ENCODE measurements at places on chromosomes 1 and 21.

GRCh38 chr1:33289858-33290154 lies 31.1 kb downstream of the A3GALT2 start:
- DNase-seq = peak; percentile 16

DNA sequence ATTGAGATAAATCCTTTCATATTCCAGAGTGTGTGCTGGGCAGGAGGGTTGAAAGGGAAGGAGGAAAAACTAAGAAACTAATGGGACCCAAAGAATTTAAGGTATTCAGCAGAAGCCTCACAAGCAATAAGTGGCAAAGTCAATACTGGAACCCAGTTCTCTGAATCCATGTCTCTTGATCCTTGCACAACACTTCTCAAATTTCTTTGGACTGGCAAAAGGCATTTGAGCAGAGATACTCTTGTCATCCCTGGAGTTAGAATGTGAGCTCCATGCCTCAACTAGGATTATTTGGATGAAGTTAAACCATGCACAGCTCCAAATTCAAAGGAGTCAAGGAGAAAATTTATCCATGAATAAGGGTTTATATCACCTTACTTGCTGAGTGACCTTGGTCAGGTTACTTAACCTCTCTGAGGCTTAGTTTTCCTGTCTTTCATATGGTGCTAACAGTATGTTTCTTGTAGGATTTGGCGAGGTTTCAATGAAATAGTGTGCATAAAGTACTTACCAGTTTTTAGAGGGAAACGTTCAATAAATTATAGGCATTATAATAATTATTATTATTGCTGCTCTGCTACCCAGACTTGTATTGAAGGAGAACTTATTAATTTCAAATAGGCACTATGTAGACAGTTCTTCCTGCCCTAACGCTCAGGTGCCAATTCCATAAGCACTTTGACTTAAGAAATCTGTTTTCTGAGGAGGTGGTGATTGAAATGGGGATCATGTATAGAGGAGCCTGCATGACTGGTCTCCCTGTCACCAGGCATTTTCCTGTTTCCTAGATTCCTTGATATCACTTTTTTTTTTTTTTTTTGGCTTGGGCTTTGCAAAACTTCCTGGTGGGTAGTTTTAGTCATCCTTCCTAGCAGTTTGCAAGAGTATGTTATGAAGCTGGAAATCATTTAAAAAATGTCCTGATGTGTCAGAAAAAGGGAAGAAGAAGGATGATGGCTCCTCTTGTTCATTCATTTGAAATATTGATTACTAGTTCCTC lies 125.0 kb upstream of the JUN start:
- no peak for DNase-seq

GRCh38 chr1:234265861-234266260 lies 107.4 kb upstream of the COA6 start:
- no peak for DNase-seq

- no peak for DNase-seq
Observed at GRCh38 chr1:118396279-118396678, 211.3 kb upstream of the SPAG17 start.

DNA sequence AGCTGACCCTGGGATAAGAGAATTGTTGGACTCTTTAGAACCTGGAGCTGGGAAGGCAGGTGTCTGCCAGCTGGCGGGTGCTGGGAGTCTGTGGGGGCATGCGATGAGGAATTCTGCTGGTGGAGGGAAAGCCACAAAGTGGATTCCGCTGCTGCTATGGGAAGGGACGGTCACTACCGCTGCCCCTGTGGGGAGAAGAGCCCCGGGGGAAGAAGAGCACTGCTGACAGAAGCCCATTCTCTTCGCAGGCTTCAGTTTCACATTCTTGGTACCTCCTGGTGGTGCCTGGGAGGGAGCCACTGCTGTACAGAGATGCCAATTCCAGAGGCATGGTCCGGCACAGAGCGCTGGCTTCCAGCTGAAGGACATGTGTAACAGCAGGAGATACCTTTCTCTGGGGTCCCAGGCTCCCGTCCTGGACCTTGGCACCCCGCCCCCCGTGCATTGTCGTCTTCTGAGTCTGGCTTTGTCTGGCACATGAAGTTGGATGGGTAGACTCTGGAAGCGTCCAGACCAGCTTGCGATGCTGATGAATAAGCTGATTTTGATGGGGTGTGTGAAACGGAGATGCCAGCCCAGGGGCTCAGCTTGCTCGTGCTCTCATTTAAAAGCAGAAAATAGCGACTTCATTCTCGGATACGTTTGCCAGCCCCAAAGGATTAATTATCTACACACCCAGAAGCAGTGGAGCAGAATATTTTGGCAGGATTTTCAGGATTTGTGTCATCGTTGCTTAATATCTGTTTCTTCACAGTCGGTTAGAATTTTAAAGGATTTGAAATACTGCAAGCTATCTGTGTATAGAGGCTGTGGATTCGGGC lies 13.2 kb downstream of the PDXK start:
- no peak for DNase-seq

DNA sequence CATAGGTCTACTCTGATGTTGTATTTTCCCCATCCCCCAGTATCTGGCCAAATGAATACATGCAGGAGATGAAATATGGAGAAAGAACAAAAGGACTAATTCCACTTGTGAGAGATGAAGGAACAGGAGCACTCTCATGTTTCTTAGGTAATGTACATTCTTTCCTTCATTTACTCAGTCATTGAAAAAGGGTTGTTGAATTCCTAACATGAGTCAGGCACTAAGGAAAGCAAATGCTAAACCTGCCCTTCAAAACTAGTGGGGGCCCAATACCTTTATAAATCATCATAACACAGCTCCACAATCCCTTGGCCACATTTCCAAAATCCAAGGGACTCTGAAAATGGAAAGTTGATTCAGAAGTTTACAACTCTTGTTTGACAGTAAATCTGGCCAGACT lies 94.3 kb downstream of the DIRAS3 start:
- DNase-seq = no peak

- DNase-seq = no peak
Observed at GRCh38 chr1:219147571-219148019, 26.1 kb upstream of the LYPLAL1 start.

- no peak for DNase-seq
Observed at GRCh38 chr1:28535180-28535579, 17.7 kb upstream of the TRNAU1AP start.

DNA sequence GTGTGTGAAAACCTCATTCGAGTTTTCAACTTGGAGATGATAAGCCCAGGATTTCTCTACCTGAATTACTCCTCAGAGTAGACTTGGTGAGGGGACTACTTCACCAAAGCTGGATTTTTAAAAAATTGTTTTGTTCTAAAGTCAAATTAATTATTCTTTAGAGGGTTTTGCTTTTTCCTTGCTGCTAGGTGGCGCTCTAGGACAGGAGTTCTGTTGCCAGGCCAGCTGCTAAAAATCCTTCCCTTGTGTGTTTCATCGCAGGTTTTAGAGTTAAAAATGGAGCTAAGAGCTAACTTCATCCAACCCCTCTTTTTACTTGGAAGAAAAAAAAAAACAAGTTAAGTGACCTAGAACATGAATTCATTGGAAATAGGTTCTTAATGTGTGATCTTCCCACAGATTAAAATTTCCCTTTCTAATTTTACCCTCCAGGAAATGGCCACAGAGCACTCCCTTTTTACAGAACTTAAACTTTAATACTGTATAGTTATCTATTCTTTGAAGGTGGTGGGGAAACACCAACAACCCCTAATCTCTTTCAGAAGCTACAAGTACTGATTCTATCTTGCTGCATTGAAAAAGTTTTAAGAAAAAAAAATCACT lies 36.7 kb upstream of the FAM163A start:
- no peak for DNase-seq

DNA sequence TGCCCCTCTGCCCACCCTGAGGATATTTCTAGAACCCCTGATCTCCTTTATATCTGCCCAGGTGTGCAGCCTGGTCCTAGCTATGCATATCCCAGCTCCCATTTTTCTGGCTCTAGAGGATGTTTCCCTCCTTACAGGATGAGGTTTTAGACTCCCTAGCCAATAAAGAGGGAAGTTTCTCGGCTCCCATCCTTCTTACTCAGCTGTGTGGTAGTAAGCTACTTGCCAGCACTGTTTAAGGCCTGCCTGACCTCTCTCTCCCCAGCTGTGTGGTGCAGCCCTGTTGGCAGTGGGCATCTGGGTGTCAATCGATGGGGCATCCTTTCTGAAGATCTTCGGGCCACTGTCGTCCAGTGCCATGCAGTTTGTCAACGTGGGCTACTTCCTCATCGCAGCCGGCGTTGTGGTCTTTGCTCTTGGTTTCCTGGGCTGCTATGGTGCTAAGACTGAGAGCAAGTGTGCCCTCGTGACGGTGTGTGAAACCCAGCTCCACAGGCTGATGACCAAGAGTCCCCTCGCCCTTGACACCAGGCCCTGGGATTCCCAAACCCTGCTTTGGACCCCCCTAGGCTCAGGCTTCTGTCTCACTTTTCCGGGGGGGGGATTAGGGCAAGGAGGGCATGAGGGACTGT lies 7.8 kb upstream of the P3R3URF start:
- DNase-seq = no peak

- DNase-seq = no peak
Observed at GRCh38 chr21:31498985-31499384, 154.9 kb upstream of the TIAM1 start.

GRCh38 chr1:18190598-18190997 lies 83.0 kb downstream of the IGSF21 start:
- no peak for DNase-seq

DNA sequence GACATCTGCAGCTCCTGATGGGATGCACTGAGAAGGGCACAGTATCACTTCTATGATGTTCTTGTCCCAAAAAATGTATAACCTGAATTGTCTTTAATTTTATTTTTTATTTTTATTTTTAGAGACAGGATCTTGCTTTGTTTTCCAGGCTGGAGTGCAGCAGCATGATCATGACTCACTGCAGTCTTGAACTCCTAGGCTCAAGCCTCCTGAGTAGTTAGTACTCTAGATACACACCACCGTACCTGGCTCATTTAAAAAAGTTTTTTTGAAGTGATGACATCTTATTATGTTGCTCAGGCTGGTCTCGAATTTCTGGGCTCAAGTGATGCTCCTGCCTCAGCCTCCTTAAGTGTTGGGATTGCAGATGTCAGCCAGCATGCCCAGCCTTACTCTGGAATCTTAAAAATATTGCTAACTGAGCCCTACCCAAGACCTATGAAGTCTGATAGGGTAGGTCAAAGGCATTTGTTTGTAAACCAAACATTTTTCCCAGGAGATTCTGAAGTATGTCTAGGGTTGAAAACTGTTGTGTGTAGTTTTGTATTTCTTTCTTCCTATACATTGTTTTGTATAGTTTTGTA lies 68.9 kb downstream of the ATF6 start:
- DNase-seq = no peak

DNA sequence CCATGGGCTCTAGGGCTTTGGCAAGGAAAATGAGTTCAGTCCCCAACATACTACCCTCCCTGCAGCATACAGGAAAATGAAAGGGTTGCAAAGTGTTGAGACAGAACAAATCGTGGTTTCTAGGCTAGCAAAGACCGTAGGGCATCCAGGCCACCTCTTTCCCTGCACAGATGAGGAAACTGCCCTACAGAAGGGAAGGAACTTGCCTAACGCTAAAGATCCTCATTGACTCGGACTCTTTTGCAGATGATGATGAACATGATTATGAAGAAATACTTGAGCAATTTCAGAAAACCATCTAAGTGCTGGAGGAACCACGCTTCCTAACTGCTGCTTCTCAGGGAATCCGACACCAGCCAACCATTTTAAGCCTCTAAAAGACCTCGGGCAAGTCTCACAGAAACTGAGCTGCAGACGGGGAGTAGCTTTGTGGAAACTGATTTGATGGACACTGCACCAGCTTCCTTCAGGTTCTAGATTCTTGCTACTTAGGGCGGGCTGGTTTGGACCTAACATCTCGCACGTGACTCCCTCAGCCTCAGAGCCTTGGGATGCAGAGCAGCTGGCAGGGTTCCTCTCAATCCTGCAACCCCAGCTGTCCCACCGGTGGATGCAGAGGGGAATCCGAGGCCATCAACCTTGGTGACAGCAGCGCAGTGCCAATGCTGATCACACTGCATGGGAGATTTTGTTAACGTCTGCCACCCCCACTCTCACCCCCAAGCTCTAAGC lies 13.4 kb downstream of the THEMIS2 start:
- DNase-seq = no peak

DNA sequence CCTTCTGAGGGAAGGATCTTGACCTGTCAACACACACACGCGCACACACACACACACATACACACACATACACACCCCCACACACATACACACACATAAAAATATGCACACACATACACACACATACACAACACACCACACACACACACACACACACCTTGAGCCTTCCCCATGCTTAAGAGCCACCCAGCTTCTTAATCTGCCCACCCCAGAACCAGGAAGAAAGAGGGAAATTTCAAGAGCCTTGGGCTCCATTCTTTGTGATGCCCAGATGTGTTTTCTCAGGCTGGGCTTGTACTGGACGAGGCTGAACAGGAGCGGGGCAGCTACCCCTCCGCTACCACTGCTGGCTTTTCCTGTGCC lies 643.5 kb downstream of the KIF26B start:
- no peak for DNase-seq

DNA sequence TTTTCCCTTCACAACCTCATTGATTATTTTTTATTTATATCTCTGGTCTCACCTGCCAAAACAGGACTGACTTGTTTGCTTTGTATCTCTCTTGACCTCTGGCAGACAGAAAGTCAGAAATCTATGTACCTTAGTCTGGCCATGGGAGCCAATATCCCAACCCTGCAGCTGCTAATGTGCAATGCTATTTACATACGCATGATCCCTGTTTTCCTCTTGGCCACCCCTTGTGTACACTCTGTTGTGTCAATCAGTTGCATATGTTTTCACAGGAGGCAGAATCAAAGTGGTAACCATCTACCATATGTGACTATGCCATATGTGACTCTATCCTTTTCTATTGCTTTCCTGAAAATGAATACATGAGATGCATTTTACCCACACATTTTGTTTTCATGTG lies 688.8 kb downstream of the PLA2G4A start:
- no peak for DNase-seq

GRCh38 chr1:203559523-203559922 lies 65.6 kb downstream of the OPTC start:
- no peak for DNase-seq

DNA sequence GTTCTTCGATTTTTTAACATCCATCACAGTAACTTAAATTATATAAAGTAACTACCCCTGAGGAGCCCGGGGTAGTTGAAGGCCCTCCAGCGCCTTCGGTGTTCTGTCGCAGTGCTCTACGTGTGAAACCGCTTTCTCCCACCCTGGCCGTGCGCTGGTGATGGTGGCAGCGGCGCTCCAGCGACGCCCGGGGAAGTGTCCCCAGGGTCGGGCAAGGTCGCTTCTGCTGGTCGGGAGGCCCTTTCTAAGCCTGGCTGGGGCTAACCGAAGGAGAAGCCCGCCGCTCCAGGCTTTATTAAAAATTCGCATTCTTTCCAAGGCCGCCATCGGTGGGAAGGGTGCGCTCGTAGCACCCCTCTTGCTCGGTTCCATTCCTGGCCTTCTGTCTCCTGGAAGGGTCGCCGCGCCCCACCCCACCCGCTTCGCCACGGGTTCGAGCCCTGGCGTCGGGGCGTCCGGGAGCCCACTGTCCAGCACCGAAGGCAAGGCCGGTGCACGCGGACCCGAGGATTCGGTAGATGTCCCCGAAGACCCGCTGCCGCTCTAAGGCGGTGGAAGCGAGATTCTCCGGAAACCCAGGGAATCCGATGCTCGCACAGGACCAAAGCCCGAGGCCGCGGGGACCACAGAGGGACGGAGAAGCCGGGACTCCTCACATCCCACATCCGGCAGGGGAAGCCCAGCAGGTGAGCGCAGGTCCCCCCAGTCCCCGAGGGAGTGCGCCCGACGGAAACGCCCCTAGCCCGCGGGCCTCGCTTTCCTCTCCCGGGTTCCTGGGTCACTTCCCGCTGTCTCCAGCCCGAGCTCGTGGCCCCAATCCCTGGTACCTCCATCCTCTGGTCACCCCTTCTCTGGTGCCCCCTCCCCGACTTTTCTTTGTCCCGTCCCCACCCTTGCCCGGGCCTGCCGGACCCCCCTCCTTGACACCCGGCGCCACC lies 685 bp upstream of the RIPPLY3 start:
- DNase-seq = no peak

Data from natural killer cell treated with Interleukin-12 subunit alpha and Interleukin-12 subunit beta and Interleukin-15 and Interleukin-18, amount 100 ng/mL, for 72 hours (primary cell).